ENCODE measurements at places on chromosomes 4 and X. TPM values are rescaled to one million over a fixed set of nuclear protein-coding genes. Genes with fewer than 3 reads are reported as not detected.
A peak's percentile ranks its signal among the peaks of the same experiment; 100 is the strongest.

GRCh38 chr4:168740691-168741090 is 243.8 kb downstream of the PALLD start:
- no peak overlapping the region for H3K4me3 ChIP-seq
- H3K36me3 ChIP-seq, result no peaks in the 10 kb centered on the region
- peaks cover 3% of the 10 kb centered on the region for H3K4me1 ChIP-seq
- H3K27ac ChIP-seq, result no peak overlapping the region
- no peak for DNase-seq

- H3K4me3 ChIP-seq, result no peak overlapping the region
- H3K27ac ChIP-seq, result no peak overlapping the region
- H3K36me3 ChIP-seq, result no peaks in the 10 kb centered on the region
- DNase-seq, result no peak
- H3K27me3 ChIP-seq, result no peaks in the 10 kb centered on the region
Observed at GRCh38 chr4:45693746-45694145, 430.1 kb downstream of the GABRG1 start.

DNA sequence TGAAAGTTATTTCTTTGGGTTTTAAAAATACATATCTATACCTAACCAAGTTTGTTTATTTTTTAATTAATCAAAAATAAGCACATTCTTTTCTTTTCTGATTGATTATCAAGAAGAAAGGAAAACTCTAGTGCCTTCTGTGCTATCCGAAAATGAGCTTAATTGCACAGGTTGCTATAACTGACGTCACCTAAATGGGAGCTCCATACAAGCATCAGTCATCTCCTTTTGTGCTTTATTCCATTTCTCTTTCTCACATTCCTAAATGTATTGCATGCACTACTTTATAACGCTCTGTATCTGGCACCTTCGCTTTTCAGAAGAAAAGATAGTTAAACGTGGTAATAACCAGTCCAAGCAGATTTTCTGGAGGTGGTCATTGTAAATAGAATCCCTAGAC is 675.0 kb downstream of the STPG2 start:
- no peak overlapping the region for H3K27ac ChIP-seq
- DNase-seq, result no peak
- no peaks in the 10 kb centered on the region for H3K4me1 ChIP-seq
- no peaks in the 10 kb centered on the region for H3K36me3 ChIP-seq
- no peak overlapping the region for H3K4me3 ChIP-seq

GRCh38 chr4:59664771-59665170 is 1535.4 kb upstream of the ADGRL3 start:
- no peak overlapping the region for H3K27ac ChIP-seq
- no peaks in the 10 kb centered on the region for H3K27me3 ChIP-seq
- DNase-seq, result no peak

The GAGE12J gene
- total RNA-seq, result not detected

DNA sequence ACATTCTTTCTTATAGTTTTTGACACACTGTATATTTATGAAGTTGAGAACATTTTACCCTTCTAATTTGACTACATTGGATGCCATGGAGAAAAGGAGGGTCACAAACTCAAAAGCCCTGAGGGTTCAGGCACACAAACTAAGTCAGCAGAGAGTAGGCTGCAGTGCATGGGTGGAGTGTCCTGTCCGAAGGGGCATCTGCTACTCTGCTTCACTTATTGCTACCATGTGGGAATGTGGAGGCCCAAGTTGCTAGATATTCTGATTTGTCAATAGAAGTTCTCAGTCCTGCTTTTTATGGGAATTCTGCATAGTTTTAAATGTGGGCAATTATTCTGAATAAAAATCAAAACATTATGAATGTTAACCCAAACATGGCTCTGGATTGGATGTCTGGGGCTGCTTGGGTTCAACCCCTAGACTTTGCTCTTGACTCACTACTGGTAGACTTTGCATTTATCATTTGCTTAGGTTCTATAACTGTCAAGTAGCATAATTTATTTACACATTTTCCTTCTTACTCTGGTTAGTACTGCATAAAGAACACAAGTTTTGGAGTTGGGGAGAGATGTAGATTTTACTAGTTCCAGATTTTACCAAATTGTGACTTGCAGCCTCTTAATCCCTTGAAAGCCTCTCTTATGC is 255.1 kb downstream of the SPRY1 start:
- no peaks in the 10 kb centered on the region for H3K36me3 ChIP-seq
- H3K4me3 ChIP-seq, result no peak overlapping the region
- no peak overlapping the region for H3K27ac ChIP-seq
- no peaks in the 10 kb centered on the region for H3K4me1 ChIP-seq

DNA sequence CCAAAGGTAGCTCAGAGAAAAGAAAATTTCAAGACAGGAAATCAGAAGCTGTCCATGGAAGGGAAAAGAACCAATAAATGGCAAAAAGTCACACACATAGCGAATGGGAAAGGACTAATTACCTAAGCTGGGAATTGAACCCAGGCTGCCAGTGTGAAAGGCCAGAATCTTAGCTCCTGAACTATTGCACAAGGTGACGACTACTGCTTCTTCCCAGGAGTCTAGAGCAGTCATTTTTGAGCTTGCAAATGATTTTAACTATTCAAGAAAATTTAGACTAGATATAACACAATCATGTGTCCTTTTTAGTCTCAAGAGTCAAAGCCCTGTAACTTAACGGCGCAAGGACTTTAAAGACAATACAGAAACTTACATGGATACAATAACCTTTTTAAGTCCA is 34.1 kb upstream of the ZNF81 start:
- H3K4me1 ChIP-seq, result no peaks in the 10 kb centered on the region
- no peaks in the 10 kb centered on the region for H3K27me3 ChIP-seq
- no peak overlapping the region for H3K27ac ChIP-seq
- no peaks in the 10 kb centered on the region for H3K36me3 ChIP-seq

GRCh38 chr4:176963121-176963520 is 170.4 kb upstream of the VEGFC start:
- no peaks in the 10 kb centered on the region for H3K36me3 ChIP-seq
- no peaks in the 10 kb centered on the region for H3K4me1 ChIP-seq
- no peak overlapping the region for H3K27ac ChIP-seq
- H3K4me3 ChIP-seq, result no peak overlapping the region
- H3K27me3 ChIP-seq, result no peaks in the 10 kb centered on the region
- peak; percentile 25 for DNase-seq

The HSPA4L gene
- total RNA-seq, result 6.0 TPM

The GPC4 gene
- total RNA-seq, result 60.4 TPM

Data from lung (tissue), 17 donors.